Activated CD8-positive, alpha-beta memory T cell treated with anti-CD3 and anti-CD28 coated beads for 1 hour (primary cell): ENCODE measurements at places on chromosomes 5 and 9.

DNA sequence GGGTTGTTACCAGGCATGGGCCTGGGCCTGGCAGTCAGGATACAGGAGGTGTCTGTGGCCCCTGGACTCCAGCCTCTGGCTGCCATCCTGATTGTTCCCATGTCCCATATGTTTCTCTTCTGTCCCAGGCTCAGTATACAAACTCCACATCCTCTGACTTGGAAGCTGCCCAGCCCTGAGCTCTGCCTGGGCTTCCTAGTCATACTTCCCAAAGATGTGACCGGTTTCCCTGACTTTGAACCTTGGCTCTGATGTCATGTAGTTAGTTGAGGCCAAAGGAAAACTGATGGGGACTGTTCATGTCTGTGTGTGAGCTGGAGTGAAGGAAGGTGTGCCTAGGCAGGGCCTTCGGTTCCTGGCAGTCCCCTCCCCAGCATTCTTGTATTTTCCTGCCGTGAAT, 50.4 kb downstream of the CYSTM1 start:
- DNase-seq, result no peak

- no peak for DNase-seq
Measured at GRCh38 chr5:82044010-82044409, 72.2 kb downstream of the ATG10 start.

GRCh38 chr9:93942161-93942560, 13.0 kb downstream of the BARX1 start:
- no peak for DNase-seq

- DNase-seq, result no peak
Measured at GRCh38 chr5:135913713-135914626, 18.3 kb upstream of the IL9 start.

DNA sequence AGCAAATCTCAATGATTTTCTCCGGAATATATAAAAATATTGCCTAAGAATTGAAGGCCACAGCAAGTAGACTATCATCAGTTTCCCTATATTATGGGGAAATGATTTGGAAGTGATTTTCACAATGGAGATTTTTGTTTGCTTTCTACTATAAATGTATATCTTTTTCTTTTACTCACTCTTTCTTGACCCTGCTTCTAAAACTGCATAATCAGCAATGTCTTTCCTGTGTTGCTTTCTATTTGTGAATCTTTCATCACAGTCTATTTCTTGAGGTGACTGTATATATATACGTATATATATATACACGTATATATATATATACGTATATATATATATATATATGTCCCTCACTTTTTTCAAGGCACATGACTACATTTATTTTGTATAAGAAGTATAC, 622.6 kb downstream of the DTWD2 start:
- DNase-seq, result no peak

GRCh38 chr5:173291722-173292658, 36.2 kb downstream of the STC2 start:
- DNase-seq, result no peak

DNA sequence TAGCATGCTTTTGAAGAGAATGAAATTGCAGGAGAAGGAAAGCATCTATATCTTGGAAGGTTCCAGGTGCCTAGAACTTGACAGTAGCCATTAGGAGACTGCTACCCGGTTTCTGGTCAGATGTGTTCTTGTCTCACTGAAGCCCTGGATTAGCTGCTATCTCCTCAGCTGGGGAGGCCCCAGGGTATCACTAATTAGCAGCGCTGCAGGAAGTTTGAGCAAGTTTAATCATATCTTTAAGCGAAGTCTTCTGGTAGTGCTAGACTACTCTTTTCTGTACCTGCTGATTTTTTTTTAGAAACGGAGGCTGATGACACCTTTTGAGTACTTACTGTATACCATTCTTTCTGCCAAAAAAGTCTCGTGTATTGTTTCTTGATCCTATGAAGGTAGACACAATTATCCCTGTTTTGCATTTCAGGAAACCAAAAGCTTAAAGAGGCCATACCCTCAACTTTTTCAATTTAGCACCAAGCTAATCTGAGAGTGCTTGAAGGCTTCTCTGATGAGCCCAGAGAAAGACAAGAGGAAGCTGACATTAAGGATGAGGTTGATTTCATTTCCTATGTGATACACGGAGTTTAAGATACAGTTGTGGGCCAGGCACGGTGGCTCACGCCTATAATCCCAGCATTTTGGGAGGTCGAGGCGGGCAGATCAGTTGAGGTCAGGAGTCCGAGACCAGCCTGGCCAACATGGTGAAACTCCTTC, 201.3 kb downstream of the ARHGAP26 start:
- no peak for DNase-seq

- DNase-seq, result no peak
Measured at GRCh38 chr5:149438711-149439132, 59.6 kb upstream of the IL17B start.

GRCh38 chr5:151612689-151613427, 21.7 kb upstream of the FAT2 start:
- DNase-seq, result no peak

DNA sequence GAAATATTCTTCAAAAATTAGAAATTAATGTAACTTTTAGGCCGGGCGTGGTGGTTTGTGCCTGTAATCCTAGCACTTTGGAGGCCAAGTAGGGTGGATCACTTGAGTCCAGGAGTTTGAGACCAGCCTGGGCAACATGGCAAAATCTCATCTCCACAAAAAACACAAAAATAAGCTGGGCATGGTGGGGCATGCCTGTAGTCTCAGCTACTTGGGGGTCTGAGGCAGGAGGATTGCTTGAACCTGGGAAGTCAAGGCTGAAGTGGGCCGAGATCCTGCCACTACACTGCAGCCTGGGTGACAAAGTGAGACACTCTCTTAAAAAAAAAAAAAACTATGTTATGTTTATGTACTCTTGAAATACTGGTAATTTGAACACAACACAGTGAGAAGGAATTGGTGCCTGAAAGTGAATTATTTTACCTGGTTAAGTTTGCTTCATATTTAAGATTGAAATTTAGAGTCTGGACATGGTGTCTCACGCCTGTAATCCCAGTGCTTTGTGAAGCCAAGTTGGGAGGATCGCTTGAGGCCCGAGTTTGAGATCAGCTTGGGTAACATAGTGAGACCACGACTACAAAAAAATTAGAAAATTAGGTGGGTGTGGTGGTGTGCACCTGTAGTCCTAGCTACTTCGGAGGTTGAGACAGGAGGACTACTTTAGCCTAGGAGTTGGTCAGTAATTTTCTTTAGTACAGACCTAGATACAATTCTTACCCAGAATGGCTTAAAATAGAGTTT, 15.0 kb downstream of the ARRDC3 start:
- DNase-seq, result no peak

GRCh38 chr9:36136894-36137391, 410 bp downstream of the GLIPR2 start:
- DNase-seq, result no peak

DNA sequence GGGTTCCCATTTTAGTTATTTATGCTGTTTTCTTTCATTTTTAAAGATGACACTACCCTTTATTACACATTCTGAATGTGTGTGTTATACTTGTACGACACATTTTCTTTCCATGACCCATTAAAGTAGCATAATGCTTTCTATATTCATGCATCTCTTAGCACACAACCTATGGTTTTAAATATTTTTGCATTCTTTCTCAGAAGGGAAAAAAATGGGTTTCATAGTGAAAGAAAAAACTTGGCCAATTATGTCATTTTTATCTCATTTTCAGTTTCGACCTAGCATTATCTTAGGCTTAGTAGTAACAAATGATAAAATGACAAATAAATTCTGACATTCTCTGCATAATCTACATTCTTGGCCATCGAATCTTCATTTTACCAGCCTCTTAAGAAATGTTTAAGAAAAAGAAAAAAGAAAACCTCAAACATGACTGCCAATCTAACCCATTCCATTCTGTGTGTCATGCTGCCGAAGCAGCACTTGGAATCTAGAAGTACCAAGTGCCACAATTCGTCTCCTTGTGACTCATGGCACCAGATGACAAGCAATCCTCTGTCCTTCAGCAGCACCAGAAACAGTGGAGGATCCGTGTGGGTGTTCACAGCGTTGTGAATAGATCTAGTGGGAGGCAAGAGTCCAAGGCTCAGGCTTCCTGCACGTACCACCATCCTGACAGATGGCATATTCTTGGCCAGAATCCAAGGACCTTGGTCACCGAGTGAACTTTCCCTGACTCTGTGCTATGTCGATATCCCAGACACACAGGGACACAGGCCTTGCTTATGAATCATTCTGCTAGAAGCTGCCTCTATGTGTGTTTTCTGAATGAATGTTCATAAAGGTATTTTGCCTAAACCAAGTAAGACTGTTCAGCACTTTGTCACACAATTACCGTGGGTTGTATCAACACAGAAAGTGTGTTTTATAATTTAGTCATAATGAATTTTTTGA, 502.7 kb downstream of the NR2F1-AS1 start:
- no peak for DNase-seq

- DNase-seq, result no peak
Measured at GRCh38 chr5:17214893-17215292, 2.5 kb upstream of the BASP1 start.

DNA sequence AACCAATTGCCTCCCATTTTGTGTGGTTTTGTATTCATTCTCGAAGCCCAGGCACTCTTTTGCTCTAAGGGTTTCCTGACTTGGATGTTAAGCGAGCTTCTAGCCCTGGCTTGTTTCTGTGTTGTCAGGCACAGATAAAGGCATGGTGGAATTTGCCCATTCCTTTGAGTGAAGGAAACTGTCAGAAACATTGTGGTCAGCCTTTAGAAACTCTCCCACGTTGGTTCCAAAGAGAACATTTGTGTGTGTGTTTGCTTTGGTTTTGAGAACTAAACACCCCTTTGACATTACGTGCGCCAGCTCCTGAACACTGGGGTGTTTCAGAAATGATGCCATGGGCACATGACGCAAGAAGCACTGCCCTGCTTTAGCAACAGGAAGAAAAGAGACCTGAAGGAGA, 320.9 kb downstream of the NTRK2 start:
- DNase-seq, result no peak

- no peak for DNase-seq
Measured at GRCh38 chr9:112753725-112754124, 3.2 kb downstream of the SNX30 start.

DNA sequence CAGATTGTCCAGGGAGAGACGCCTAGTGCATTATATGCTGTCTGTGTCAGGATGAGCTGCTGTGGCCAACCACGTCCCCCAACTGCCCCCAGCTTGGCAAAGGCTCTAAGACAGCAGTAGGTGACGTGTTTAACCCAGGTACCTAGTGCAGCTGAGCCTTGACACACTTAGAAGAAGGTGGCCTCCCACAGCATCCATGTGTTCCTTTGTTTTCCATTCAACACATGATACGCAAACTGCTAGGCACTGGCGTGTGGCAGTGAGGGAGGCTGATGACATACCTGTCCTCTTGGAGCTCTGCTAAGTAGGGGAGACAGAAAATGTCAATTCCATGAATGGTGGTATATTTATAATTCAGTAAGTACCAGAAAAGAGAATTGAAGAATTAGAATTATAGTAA, 291.7 kb downstream of the NR3C1 start:
- no peak for DNase-seq

- no peak for DNase-seq
Measured at GRCh38 chr5:9533096-9533495, 12.8 kb downstream of the SEMA5A start.

GRCh38 chr5:174195517-174195916, 150.0 kb downstream of the NSG2 start:
- DNase-seq, result no peak

DNA sequence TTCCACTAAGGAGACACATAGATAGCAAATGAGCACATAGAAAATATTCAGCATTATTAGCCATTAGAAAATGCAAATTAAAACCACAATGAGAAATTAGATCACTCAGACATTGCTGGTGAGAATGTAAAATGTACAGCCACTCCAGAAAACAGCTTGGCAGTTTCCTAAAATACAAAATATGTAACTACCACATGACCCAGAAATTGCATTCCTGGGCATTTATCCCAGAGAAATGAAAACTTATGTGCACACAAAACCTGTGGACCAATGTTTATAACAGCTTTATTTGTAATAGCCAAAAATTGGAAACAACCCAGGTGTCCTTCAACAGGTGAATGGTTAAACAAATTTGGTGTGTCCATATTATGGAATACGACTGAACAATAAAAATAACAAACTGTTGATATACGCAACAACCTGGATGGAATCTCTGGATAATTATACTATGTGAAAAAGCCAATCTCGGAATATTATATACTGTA, 34.8 kb upstream of the SHC3 start:
- DNase-seq, result no peak

GRCh38 chr5:37709020-37709419, 130.8 kb downstream of the GDNF start:
- DNase-seq, result no peak

DNA sequence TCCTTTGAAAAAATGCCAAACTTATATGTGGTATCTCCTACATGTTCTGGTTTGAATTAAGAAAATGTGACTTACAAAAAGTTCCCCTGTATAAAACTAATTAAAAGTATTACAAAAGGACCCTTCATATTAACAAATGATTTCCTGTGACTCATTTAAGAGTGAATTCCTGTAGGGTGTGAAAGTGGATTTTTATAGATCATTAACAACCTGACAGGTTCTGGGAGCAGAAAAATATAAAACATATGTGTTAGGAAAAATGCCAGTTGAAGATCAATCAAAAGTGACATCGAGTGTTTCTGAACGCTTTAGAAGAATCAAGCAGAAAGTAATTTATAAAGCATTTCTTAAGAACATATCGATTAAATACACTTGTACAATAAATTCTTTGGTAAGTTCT, 35.5 kb downstream of the CAMK4 start:
- DNase-seq, result no peak

DNA sequence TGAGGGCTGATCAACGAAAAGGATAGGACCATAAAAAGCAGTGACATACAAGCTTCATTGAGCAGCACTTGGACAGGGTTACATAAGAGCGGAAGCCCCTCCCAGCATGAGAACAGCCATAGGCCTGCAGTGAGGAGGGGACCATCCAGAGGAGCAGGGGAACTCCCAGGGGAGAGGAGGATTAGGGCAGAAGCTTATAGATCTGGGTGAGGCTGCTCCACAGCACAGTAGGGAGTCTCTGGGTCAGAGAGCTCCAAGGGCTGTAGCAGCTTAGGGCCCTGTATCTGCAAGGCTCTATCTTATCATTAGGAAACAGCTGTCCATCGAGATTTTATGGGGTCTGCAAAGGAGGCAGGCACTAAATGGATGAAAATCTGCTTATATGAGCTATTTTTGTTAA, 186.6 kb downstream of the DOCK8 start:
- DNase-seq, result no peak

DNA sequence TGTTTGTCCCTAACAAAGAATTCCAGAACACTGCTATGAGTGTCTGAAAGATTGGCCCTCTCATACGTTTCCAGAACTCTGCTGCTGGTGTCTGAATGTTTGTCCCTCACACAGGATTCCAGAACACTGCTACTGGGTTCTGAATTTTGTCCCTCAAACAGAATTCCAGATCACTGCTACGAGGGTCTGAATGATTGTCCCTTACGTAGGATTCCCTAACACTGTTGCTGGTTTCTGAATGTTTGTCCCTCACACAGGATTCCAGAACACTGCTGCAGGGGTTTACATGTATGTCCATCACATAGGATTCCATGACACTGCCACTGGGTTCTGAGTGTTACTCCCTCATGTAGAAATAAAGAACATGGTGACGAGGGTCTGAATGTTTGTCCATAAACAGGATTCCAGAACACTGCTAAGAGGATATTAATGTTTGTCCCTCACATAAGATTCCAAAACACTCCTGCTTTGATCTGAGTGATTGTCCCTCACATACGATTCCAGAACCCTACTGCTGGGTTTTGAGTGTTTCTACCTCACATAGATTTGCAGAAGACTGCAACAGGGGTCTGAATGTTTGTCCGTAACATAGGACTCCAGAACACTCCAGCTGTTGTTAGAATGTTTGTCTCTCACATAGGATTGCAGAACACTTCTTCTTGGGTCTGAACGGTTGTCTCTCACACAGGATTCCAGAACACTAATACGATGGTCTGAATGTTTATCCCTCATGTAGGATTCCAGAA, 214.4 kb downstream of the FOXD4L6 start:
- no peak for DNase-seq
